ENCODE measurements at places on chromosomes 1 and 21. TPM values are rescaled to one million over a fixed set of nuclear protein-coding genes. Genes with fewer than 3 reads are reported as not detected.

Gene KLF17
- total RNA-seq, result not detected

Gene USP48
- 32.1 TPM for total RNA-seq

Gene HPCA
- 0.05 TPM for total RNA-seq

DNA sequence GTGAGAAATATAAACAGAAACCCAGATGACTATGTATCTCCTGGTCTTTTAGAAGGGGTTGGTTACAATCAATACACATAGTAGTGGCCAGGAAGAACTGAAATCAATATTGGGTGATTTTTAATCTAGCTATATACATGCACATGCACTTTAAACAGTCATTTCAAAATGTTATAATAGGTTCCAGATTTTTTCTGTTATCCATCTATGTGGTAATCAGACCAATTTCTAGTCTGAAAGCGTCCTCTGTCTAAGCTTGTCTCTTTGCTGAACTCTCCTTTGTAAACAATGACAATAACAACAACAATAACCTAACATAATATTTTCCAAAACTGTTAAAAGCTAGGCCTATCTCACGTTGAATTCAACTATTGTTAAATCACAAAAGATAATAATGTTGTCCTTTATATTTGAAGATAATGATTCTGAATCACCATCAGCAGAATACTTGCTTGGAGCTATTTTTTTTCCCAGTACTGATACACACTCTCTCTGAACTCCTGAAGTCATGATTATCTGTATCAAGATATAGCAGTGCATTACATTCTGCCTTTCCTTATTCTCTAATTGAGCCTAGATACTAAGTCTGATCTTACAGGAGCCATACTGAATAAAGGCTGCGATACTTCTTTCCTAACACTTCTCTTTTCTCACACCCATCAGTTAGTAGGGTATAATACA lies 496.8 kb upstream of the ZRANB2 start:
- no peak for DNase-seq

GRCh38 chr1:62716397-62716796 lies 28.2 kb upstream of the DOCK7 start:
- peak; percentile 13 for DNase-seq

- no peak for DNase-seq
Measured at GRCh38 chr1:216458812-216459211, 35.6 kb upstream of the USH2A start.

GRCh38 chr1:160009081-160009480 lies 22.7 kb downstream of the PIGM start:
- no peak for DNase-seq

DNA sequence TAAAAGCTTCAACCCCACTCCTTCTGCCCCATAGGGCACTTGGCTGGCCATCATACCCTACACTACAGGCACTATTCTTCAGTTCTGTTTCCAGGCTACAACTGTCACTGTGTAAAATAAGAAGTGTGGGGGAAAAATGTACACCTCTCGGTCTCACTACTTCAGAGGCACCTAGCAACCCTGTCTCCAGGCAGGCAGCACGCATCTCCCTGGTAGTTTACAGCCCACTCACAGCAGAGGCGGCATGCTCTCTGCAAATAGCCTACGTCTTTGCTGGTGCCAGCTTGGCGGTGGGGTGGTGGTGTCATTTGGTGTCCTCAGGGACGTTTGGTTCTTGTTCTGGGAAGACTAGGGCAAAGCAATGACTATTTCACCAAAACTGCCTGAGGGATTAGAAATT lies 48.2 kb upstream of the BTG3 start:
- no peak for DNase-seq

Gene ICOSLG
- 0.69 TPM for total RNA-seq

DNA sequence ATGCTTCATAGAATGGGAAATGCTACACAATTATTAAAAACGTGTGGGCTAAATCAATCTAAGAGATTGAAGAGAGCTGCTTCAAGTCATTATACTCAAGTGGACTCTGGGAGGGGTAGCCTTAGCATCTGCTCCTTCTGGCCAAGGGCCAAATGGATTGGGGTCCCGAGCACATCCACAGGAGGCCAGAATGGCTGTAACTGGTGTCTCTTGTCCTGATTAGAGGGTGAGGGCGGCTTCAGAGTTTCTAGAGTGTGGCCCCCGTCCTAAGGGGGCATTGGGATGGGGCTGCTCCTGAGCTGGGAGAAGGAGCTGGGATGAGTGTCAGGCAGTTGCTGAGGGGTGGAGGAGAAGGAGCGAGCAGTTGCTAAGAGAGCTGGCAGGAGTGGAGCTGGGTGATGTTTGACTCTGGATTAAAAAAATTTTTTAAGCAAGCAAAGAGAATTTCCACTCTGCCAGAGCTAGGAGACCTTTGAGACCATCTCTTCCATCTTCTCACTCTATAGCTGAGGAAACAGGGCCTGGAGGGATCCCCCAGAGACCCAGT lies 71.3 kb upstream of the TLR5 start:
- no peak for DNase-seq

DNA sequence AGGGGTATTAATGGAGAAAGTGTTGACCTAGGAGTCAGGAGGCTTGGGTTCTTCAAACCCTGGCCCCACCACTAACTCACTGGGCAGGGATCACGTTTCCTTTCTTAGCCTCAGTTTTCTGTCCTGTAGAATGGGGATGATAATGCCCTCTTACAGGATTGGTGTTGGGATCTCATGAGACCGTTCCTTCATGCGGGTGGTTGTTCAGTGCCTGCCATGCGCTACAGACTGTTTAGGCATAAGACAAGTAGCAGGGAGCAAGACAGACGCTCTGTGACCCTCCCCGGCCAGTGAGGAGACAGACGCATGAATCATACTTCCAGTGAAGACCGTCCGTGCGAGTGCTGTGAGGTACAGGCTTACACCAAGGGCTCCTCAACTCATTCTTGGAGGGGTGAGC lies 81.7 kb downstream of the MAN1C1 start:
- DNase-seq, result no peak

Gene NBPF20
- total RNA-seq, result 13.5 TPM

DNA sequence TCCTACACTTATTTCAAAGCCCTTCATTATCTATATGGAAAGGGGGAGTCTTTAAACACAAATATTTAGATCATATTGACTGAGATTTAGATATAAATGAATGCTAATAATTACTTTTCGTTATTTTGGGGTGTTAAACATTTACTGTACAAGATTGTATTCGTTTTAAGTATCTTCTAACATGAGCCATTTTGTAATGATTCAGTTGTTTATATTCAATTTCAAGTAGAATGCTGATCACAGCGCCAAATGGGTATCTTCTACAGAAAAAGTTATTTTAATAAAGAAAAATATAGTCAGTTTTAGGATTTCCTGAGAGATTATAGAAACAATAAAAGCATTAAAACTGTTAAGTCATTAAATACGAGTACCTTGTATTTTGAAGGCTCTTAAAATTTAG lies 104.5 kb upstream of the HNRNPU start:
- no peak for DNase-seq

GRCh38 chr1:206700445-206701036 lies 15.8 kb downstream of the MAPKAPK2 start:
- no peak for DNase-seq

GRCh38 chr1:13808729-13809131 lies 108.7 kb downstream of the PRDM2 start:
- DNase-seq, result no peak

Gene PIK3CD
- 29.5 TPM for total RNA-seq

DNA sequence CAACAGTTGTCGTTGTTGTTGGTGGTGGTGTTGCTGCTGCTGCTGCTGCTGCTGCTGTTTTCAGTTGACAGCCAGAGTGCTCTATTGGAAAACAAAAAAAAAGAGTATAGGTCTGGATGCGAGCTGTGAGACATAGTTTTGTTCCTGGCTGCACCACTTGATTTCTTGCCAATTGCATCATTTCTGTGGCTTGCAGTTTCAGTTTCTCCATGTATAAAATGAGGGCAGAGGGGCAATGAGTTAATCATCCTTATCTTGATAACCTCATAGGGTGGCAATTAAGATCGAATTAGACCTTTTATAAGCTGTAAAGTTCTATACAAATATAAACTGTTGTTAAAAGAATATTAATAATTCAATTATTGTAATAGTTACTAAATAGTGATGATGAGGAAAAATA lies 156.7 kb downstream of the DMRTA2 start:
- DNase-seq, result no peak

- no peak for DNase-seq
Measured at GRCh38 chr1:56835657-56836056, 16.5 kb upstream of the FYB2 start.

GRCh38 chr1:17599954-17600300 lies 60.4 kb downstream of the ARHGEF10L start:
- DNase-seq, result no peak

GRCh38 chr1:185315445-185316071 lies 1.5 kb downstream of the IVNS1ABP start:
- DNase-seq, result no peak

GRCh38 chr1:244435562-244436205 lies 16.0 kb downstream of the ADSS2 start:
- DNase-seq, result peak; percentile 38

DNA sequence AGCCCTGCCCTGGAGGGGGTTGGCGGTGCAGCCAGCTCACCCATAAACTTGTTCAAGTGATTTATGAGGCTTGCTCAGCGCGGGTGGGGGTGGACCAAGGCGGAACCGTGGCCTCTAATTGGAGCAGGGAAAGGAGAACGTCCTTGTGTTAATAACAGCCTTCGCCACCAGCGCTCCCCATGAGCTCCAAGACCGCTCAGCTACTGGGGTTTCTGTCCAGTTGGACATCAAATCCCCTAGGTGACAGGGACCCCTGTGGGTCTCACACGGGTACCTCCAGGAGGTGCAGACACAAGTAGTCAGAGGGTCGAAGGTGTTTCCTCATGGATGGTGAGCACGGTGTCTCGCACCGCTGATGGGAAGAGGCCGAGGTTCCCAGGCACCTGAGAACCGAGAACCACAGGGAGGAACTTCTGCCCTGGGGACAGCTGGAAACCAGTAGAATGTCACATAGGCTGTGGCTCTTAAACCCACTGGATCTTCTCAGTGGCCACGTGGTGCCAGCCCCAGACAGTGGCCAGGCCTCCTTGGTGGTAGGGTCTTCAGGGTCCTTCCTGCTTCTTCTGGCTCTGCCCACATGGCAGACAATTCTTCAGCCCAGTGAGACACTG lies 3.7 kb upstream of the ACTRT2 start:
- no peak for DNase-seq

Gene MPZL1
- total RNA-seq, result 183 TPM

Gene TACSTD2
- total RNA-seq, result 129 TPM

Gene TBX15
- 0.87 TPM for total RNA-seq

GRCh38 chr1:97137862-97138514 lies 416.4 kb downstream of the PTBP2 start:
- peak; percentile 80 for DNase-seq

GRCh38 chr1:26493267-26493666 lies 21.0 kb downstream of the HMGN2 start:
- DNase-seq, result no peak

Gene NMNAT2
- total RNA-seq, result 0.17 TPM

Gene MSTO1
- total RNA-seq, result 18.3 TPM

GRCh38 chr1:36087233-36088123 lies 1.2 kb upstream of the ADPRS start:
- no peak for DNase-seq

DNA sequence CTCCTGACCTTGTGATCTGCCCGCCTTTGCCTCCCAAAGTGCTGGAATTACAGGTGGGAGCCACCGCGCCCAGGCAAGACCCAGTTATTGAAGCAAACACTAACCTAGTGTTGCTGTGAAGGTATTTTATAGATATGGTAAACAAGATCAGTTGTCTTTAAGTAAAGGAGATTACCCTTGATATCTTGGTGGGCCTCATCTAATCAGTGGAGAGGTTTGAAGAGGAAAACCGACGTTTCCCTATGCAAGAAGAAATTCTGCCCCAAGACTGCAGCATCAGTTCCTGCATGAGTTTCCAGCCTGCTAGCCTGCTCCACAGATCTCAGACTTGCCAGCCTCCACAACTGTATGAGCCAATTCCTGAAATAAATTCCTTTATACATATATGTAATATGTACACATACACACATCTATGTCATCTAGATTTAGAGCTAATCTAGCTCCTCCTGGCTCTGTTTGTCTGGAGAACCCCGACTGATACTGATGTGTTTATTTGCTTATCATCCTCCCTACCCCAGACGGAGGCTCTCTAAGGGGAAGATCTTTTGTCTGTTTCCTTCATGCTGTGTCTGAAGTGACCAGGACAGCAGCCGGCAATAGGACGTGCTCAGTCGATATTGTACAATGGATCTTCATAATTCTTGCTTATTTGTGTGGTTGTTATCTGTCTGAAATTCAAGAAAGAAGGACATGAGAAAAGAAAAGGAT lies 90.9 kb downstream of the IER5 start:
- no peak for DNase-seq

DNA sequence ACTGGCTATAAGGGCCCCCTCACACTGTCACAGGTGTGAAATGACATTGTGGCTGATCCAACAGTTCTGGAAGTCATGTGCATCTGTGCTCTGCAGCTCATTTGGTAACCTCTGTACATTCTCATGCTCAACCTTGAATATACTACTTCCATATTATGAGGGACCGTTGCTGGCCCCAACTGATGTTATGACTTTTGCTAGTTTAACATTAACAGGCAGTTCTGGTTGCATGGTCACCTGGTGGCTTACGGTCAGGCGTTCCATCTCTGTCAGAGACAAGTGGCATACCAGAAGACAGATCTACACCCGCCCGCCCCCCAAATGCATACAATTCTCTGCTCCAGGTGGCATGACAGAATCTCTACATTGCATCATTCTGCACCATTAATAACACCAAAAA lies 6.0 kb upstream of the DIP2A start:
- DNase-seq, result peak; percentile 14

DNA sequence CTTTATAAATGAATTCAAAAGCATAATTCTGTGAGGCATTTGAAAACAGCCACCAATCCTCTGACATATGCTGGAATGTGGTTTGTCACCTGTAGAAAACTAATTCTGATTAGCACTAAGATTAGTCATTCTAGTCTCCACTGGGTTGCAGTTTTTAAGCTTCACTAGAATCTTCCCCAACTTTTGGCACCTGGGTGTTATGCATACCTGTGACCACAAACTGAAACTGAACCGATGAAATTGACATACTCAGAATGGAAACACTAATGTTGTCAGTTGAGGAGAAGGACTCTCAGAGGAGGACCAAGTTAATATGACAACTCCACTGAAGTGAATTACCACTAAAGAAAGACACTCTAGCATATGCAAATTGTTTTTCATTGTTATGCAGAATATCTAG lies 285.8 kb upstream of the NEGR1 start:
- DNase-seq, result peak; percentile 5

Measured in renal cortical epithelial cell (primary cell).